GM23248 (cell line): ENCODE measurements at places on chromosomes 3 and 15.

DNA sequence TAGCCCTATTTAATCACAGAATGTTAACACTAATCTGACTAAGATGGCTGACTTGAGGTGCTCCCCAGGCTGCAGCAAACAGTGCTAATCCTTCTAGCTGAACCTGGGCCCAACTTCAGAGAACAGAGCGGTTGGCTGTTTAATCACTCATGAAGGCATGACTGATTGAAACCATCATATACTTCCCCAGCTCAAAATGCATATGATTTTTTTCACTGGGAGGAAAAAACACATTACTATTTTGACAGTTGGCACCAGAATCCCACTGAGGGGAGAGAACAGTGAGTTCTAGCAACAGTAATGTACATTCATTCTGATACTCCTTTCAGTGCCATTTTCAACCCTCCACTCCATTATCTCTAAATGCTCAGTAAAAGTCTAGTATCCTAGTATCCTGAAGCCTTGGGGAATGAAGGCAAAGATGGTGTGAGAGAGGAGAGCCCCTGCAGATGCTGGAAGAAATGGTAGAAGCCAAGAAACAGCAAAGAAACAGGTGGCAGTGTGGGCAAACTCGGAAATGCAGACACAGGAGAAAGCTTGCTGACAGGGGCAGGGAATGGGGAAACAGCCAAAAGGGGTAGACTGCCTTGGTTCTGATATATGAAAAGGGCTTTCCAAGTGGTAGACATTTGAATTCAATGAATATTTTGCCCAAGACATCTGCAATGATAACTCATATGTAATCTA is 34.4 kb upstream of the CASR start:
- no peak for DNase-seq

DNA sequence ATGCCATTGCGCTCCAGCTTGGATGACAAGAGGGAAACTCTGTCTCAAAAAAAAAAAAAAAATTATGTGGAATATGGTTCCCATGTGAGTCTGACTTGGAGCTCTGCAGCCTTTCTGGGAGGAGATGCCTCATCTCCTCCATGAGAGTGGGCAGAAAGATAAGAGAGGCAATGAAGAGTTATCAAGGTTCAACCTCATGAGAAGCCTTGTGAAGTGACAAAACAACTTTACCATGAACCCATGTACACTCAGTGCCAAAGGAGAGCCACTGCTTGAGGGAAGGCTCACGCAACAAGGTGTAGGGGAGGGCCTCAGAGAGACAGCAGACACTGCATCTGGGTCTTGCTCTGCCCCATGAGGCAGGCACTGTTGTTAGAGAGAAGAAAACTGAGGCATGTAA is 75.7 kb downstream of the CD200R1L start:
- DNase-seq = no peak

GRCh38 chr3:6928064-6928463 is 67.1 kb downstream of the GRM7 start:
- DNase-seq = no peak

- peak; percentile 10 for DNase-seq
Measured at GRCh38 chr3:87313641-87314040, 37.3 kb upstream of the POU1F1 start.

GRCh38 chr3:195312714-195313113 is 41.8 kb upstream of the XXYLT1 start:
- peak; percentile 4 for DNase-seq

- DNase-seq = no peak
Measured at GRCh38 chr3:71011565-71012287, 571.8 kb downstream of the FOXP1 start.

DNA sequence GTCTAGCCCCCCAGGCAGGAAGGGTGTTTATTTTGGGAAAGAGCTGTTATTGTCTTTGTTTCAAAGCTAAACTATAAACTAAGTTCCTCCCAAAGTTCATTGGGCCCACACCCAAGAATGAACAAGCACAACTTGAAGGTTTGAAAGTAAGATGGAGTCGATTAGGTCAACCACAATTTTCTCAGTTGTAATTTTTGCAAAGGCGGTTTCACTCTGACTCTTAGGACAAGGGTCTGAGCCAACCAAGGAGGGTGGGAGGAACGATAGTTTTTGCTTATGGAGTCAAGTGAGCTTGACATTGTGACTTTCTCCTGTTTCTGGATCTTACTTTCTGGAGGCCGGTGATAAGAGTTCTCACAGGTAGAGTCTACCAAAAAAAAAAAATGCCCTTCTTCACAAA is 5.8 kb upstream of the ZNF770 start:
- DNase-seq = no peak

DNA sequence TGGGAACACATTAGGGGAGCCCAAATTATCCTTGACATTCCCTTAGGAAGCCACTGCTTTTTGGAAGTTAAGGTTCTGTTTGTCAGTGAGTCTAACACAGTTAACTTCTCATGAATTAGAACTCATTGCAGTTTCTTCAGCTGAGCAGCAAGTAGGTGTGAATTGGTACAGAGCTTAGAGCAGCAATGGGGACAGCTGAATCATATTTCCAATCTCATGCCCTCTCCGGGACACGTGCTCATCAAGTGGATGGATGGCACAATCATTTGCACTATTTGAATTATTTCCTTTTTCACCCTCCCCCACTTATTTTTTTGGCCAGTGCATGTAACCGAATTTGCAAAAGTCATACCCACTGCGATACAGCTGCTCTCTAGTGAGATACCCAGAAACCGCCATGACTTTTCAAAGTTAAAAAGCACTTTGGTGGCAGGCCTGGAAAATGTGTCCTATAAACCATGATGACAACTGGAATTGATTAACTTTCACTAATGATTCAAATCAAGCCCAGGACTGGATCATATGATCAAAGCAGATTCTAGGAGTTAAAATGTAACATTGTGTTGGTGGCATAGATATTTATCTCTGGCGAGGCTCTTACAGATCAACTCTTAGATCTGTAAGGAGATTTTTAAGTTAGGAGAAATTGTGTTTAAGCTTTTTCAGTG is 76.4 kb downstream of the EBLN2 start:
- DNase-seq = no peak

- peak; percentile 54 for DNase-seq
Measured at GRCh38 chr3:48845170-48845569, 2.5 kb downstream of the PRKAR2A start.

DNA sequence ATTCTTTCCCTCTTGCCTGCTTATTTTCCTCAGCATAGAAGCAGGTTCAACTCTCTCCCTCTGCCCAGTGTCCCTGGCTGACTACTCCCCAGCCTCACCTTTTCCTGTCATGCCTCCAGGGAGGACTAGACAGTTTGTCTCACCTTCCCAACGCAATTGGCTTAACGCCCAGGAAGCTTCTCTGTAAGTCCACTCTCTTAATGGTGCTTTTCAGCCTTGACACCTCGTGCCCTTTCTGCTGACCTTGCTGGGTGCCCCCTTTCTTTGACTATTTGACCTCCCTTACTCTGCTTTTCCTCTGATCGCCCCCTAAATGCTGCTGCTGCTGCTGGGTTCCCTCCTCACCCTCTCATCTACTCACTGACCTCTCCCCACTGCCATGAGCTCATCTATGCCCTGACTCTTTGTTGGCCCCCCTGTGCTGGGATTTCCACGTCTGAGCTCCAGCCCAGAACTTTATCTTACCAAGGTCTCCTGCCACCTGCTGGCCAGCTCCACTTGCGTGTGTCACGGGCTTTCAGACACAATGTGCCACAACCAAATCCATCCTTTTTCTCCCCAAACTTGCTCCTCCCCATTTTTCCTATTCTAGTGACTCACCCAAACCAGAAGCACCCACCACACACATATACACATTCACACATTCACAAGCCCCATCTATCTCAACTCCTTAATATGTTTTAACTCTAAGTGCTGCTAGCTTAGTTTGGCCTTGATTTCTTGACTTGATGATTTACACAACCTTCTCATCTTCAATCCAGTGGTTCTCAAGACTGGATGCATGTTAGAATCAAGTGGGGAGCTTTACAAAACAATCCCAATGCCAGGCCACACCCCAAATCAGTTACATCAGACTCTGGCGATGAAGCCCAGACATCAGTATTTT is 16.6 kb downstream of the EPB42 start:
- DNase-seq = peak; percentile 86

GRCh38 chr3:170815936-170816335 is 54.1 kb downstream of the RPL22L1 start:
- DNase-seq = no peak

GRCh38 chr3:187673012-187673411 is 2.8 kb upstream of the SST start:
- DNase-seq = peak; percentile 38
